ENCODE measurements at places on chromosomes 3 and 15. TPM values are rescaled to one million over a fixed set of nuclear protein-coding genes. Genes with fewer than 3 reads are reported as not detected.

DNA sequence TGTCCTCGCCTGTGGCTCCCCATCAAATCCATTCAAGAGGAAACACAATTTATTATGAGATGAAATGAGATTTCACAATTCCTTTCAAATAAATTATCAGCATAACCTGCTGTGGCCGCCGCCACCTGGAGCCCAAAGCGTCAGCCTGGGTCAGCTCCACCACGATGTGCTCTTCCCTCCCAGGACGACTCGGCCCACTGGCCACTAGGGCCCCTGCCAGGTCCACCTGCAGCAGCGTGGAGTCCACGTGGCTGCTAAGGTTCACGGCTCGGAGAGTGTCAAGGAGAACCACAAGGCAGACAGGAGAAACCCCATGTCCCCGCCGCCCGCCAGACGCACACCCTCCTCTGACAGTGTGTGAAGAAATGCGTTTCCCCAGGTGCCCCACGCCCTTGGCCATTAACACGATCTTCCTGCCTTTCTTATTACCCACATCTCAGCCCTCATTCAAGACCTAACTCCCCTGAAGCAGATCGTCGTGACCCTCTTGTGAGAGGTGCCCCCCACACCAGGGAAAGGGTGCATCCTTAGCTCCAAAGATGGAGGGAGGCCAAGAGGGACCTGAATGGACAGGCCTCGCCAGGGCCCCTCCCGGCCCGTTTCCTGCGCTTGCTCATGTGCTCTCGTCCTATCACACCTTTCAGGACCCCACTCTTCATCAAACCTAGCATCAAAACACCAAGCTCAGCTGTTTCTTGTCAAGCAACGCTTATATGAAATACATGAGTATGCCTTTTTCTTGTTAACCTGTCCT is 80.6 kb downstream of the OCA2 start:
- no peaks in the 10 kb centered on the region for H3K4me1 ChIP-seq
- no peaks in the 10 kb centered on the region for H3K36me3 ChIP-seq
- no peaks in the 10 kb centered on the region for H3K27me3 ChIP-seq
- no peak overlapping the region for H3K4me3 ChIP-seq
- H3K27ac ChIP-seq, result no peak overlapping the region
- DNase-seq, result no peak

DNA sequence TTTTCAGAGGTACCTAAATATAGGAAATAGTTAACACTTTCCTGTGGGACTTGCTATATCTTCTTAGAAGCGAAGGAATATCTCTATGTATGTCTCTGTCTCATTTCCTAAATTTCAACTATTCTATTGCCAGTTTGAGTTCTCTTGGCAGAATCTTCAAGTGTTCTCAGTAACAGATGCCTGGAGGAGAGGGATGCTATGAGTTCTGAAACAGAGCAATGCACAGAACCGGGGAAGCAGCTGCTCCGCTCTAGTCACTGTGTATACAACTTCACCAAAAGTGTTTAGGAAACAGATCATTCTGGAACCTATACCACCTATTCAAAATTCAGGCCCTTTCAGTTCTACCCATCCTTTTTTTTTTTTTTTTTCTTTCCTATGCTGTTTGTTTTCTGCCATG is 144.6 kb downstream of the RORA start:
- no peak for DNase-seq
- H3K27me3 ChIP-seq, result peaks cover 22% of the 10 kb centered on the region
- no peak overlapping the region for H3K4me3 ChIP-seq
- peaks cover 8% of the 10 kb centered on the region for H3K4me1 ChIP-seq
- no peaks in the 10 kb centered on the region for H3K36me3 ChIP-seq
- no peak overlapping the region for H3K27ac ChIP-seq

GRCh38 chr15:89129123-89129815 is 41.0 kb downstream of the ABHD2 start:
- no peaks in the 10 kb centered on the region for H3K27me3 ChIP-seq
- peak; percentile 16 for DNase-seq
- no peak overlapping the region for H3K4me3 ChIP-seq
- no peak overlapping the region for H3K27ac ChIP-seq
- H3K4me1 ChIP-seq, result peaks cover 19% of the 10 kb centered on the region

- no peak overlapping the region for H3K27ac ChIP-seq
- peaks cover 2% of the 10 kb centered on the region for H3K36me3 ChIP-seq
- no peaks in the 10 kb centered on the region for H3K27me3 ChIP-seq
- H3K4me1 ChIP-seq, result peaks cover 23% of the 10 kb centered on the region
- H3K4me3 ChIP-seq, result no peak overlapping the region
These were observed 70.1 kb downstream of the CD200 start for GRCh38 chr3:112403103-112403502.

The GOLGA8O gene
- total RNA-seq, result 3.3 TPM
